Kidney glomerular epithelial cell (primary cell): ENCODE measurements at places on chromosomes 2 and 18.

DNA sequence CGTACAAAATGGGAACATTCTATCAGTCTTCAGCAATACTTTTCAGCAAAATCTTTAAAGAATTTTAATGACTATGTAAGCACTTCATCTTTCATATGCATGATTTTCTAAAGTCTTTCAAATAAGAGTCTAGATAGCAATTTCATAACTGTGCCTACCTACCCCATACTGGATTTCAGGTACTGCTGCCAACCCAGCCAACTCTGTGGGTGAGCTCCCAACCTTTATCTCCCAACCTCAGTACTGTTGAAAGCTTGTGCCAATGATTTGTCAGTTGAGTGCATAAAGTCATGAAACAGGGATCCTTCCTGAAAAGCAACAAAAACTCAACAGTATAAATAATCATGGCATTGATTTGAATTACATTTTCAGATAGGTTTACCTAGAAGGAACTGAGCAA lies 296.9 kb downstream of the PID1 start:
- DNase-seq: no peak

DNA sequence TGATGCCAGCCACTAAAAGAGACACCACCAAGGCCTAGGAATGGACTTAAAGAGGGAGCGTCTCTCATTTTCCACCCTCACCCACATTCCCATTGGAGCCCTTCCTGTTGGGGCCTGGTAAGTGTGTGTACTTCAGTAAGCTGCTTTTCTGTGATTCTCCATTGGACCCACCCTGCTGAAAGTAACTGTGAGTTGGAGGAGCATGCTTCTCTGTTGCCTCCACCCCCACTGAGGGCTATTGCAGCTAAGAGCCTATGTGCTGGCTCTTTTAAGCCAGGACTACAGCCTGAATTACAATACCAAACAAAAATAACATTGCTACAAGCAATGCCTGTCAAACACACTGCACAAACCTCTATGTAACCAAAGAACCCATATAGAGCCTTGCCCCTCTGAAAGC lies 81.1 kb downstream of the TRABD2A start:
- DNase-seq: no peak

DNA sequence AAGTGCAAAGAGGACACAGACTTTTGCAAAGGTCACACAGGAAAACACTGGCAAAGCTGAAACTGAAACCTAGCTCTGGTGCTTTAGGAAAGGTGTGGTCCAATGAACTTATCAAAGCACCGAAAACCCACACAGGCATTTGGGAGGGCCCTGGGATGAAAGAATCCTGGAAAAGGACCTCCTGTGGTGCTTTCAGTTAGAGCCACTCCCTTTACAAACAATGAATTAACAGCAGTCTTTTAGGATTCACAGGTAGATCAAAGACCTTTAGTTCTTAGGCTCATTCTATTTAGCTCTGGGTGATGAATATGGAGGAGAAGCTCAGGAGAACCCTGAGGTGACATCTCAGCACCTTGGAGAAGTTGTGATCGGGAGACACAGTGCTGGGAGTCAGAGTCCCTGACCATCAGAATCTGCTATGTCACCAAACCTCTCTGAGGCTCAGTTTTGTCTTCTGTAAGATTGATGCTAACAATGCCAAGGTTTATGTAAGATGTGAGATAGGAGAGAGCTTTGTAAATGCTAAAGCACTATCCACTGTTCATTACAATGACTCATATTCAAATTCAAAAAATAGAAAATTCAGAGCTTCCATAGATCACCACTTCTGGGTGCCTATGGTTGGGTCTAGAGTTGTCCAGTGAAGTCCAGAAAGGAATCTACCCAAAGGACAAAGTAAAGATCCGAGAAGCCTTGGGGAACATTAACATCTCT lies 39.3 kb downstream of the VSNL1 start:
- no peak for DNase-seq

- DNase-seq: no peak
These were observed 24.3 kb downstream of the PTMA start for GRCh38 chr2:231732604-231733003.

DNA sequence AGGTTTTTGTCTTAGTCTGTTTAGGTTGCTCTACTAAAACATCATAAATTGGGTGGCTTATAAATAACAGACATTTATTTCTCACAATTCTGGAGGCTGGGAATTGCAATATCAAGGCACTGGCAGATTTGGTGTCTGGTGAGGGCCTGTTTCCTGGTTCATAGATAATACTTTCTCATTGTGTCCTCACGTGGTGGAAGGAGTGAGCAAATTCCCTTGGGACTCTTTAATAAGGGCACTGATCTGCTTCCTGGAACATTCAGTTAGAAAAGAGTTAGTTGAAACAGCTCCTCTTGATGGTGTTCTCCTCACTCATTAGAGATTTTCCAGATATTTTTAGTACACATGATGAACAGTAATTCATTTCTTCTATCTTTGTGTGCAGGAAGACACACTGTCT lies 22.3 kb downstream of the COL4A3 start:
- DNase-seq: no peak

- DNase-seq: no peak
These were observed 29.9 kb downstream of the CHCHD5 start for GRCh38 chr2:112614201-112614840.

DNA sequence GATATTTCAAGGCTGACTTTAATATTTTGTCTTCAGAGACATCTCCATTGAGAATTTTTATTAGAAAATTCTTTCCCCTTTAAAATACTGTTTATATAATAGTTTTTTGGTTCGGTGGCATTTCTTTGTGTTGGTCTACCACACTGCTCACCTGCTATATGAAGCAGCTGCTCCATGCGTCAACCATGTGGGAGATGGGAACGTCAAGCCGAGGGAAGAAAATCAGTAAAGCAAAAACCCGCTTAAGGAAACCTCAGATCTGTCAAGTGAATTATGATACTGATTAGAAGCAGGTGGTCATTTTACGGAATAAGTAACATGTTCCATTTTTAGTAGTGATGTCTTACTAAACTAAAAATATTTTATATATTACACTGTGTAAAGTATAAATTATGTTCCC lies 5.6 kb upstream of the TMEM17 start:
- no peak for DNase-seq

- no peak for DNase-seq
These were observed 176.3 kb downstream of the NOL4 start for GRCh38 chr18:34048423-34048822.

DNA sequence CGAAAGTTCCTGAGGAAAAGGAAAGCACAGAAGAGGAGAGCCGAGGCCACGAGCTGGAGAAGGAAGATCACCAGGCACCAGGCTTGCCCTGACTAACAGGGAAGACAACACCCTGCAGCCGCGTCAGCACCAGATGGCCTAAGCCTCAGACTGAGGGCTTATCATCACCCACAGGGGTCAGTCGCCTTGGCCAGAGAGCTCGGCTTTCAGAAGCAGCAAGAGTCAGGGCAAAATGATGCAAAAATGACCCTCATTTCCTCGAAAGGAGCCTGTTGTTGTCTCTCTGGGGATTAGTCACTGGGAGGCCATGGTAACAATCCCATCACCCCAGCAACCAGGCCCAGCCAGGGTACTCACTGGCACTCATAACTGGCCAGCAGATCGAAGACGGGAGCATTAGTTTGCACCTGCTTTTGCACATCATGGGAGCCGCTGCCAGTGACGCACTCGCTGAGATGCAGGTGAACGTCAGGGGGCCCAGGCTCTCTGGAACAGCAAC lies 42.7 kb upstream of the ZFP36L2 start:
- DNase-seq: peak; percentile 42

- no peak for DNase-seq
These were observed 1127.1 kb upstream of the DDX18 start for GRCh38 chr2:116687371-116687770.
